ENCODE measurements at places on chromosomes 7 and 10.

GRCh38 chr7:12687718-12688171 lies 312 bp downstream of the ARL4A start:
- DNase-seq: no peak

DNA sequence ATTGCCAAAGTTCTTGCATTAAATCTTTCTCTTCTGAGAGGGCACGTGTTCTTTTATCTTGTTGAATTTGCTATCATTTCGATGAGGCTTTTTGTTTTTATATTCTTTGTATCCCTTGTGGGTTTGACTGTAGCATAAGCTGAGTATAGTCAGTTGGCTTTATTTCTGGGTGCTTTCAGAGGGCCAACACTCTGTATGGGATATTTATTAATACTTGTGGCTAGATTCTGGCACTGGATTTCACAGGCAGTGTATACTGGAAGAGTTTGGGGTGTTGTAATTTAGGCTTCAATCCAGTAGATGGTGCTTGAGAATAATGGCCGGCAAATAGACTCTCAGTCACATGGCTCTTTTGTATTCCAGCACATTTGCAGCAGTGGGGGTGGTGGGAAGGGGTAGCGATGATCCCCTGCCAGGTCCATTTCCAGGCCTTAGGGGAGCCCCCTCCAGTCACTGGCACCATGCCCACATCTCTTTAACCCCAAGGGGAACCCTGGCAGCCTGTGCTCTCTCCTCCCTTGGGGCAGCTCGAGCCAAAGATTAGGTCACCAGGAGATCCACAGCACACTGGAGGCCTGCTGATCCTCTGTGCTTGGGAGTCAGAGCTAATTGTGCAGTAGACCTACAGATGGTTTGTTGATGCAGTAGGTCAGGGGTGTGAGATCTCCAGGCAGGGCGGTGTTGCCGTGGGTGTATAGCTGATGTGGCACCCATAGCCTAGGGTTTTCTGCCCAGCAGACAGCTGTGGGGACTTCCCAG lies 81.8 kb downstream of the PTPN20 start:
- peak; percentile 57 for DNase-seq

GRCh38 chr10:104434601-104435000 lies 81.0 kb downstream of the CFAP58 start:
- no peak for DNase-seq

GRCh38 chr10:11822026-11822756 lies 965 bp upstream of the PROSER2 start:
- no peak for DNase-seq

- no peak for DNase-seq
Measured at GRCh38 chr10:111739874-111740139, 443.8 kb downstream of the GPAM start.

GRCh38 chr10:118901906-118902305 lies 127.6 kb upstream of the NANOS1 start:
- peak; percentile 11 for DNase-seq

DNA sequence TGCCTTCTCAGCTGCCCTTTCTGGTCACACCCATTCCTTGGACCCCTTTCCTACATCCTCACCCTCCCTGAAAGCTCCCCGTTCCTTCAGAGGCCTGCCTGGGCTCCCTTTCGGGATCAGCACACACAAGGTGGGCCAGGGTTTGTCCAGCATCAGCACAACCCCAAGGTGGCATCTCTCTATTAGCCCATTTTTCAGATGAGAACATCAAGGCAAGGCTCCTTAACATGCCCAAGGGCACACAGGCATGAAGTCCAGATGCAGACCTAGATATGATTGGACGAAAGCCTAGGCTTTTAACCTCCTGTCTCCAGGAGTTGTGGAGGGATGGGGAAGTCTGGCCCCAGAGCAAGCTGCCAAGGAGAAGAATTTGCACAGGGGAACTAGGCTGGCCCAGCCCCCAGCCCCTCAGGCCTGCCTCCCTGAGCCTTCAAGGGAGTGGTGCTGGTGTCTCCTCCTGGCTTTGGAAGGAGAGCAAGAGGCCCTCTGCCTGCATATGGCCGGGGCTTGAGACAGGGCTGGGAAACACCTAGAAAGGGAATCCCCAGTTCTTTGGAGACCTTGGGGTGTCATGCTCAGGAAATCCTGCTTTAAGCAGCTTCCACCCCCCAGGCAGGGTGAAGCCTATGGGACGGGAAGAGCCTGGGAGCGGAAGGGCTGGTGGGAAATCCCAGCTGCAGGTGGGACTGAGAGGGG lies 9.0 kb upstream of the VSIR start:
- no peak for DNase-seq

DNA sequence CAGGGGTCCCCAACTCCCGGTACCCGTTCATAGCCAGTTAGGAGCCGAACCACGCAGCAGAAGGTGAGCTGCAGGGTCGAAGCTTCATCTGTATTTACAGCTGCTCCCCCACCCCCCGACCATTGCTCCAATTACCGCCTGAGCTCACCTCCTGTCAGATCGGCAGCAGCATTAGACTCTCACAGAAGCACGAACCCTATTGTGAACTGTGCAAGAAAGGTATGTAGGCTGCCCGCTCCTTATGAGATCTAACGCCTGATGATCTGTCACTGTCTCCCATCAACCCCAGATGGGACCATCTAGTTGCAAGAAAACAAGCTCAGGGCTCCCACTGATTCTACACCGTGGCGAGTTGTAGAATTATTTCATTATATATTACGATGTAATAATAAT lies 14.6 kb upstream of the AZGP1 start:
- no peak for DNase-seq

DNA sequence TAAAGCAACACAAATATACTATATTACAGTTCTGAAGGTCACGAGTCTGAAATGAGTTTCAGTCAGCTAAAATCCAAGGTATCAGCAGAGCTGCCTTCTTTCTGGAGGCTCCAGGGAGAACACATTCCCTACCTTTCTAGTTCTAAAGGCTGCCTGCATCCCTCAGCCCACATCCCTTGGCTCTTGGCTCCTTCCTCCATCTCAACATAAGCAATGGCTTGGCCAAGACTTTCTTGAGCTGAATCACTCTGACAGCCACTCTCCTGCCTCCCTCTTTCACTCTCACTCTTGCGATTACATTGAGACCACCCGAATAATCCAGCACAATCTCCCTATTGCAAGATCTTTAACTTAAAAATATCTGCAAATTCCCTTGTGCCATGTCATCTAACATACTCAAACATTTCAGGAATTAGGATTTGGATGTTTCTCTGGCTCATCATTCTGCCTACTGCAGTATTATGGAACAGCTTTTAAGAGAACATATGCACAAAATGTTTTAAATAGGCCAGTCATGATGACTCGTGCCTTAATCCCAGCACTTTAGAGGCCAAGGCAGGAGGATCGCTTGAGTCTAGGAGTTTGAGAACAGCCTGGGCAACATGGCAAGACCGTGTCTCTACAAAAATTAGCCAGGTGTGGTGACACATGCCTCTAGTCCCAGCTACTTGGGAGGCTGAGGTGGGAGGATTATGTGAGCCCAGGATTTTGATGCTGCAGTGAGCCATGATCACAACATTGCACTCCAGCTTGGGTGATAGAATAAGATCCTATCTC lies 144.2 kb upstream of the VSTM2A start:
- no peak for DNase-seq

GRCh38 chr10:70996549-70996948 lies 108.2 kb upstream of the PCBD1 start:
- no peak for DNase-seq
